ENCODE measurements at places on chromosomes 1 and 21. TPM values are rescaled to one million over a fixed set of nuclear protein-coding genes. Genes with fewer than 3 reads are reported as not detected.

Gene OR2L13
- polyA plus RNA-seq: not detected

DNA sequence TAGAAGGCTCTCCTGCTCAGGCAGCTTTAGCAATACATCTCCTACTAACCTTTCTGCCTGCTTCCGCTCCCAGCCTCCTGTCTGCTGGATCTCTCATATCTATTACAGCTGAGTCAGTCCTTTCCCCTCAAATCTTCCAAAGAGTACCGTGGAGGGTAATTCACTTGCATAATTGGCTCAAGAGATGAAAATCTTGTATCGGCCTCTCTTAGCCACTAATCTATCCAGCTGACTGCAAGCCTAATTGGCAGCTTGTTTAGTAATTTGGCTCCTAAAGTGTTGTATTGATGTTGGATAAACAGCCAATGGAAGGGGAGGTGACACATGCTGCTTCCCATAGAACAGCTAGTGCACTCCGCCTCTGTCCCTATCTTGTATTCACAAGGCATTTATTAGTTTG is 195.7 kb downstream of the GPATCH2 start:
- no peaks in the 10 kb centered on the region for H3K36me3 ChIP-seq
- no peaks in the 10 kb centered on the region for H3K4me1 ChIP-seq
- no peak overlapping the region for H3K27ac ChIP-seq
- H3K4me3 ChIP-seq: no peak overlapping the region
- no peak for DNase-seq

- H3K4me3 ChIP-seq: no peak overlapping the region
- peaks cover 7% of the 10 kb centered on the region for H3K4me1 ChIP-seq
- peaks cover 5% of the 10 kb centered on the region for H3K27me3 ChIP-seq
- H3K36me3 ChIP-seq: no peaks in the 10 kb centered on the region
- no peak overlapping the region for H3K27ac ChIP-seq
These were observed 5.5 kb downstream of the SMPDL3B start for GRCh38 chr1:27940297-27940696.

- no peaks in the 10 kb centered on the region for H3K36me3 ChIP-seq
- H3K4me1 ChIP-seq: no peaks in the 10 kb centered on the region
- no peak for DNase-seq
- H3K4me3 ChIP-seq: no peak overlapping the region
- no peak overlapping the region for H3K27ac ChIP-seq
These were observed 78.7 kb upstream of the ATP1B1 start for GRCh38 chr1:169027607-169028320.

- H3K27me3 ChIP-seq: no peaks in the 10 kb centered on the region
- H3K36me3 ChIP-seq: no peaks in the 10 kb centered on the region
- DNase-seq: no peak
- no peak overlapping the region for H3K4me3 ChIP-seq
- no peak overlapping the region for H3K27ac ChIP-seq
- no peaks in the 10 kb centered on the region for H3K4me1 ChIP-seq
These were observed 27.6 kb downstream of the RUNX3 start for GRCh38 chr1:24902471-24902891.

- H3K4me3 ChIP-seq: no peak overlapping the region
- H3K27ac ChIP-seq: no peak overlapping the region
- H3K27me3 ChIP-seq: no peaks in the 10 kb centered on the region
- H3K4me1 ChIP-seq: no peaks in the 10 kb centered on the region
These were observed 24.7 kb upstream of the POGK start for GRCh38 chr1:166814611-166815010.

All from endothelial cell of umbilical vein (primary cell).